ENCODE measurements at places on chromosomes 12 and 14.
A peak's percentile ranks its signal among the peaks of the same experiment; 100 is the strongest.

- no peak for DNase-seq
Observed at GRCh38 chr12:22412581-22412980, 78.1 kb upstream of the ST8SIA1 start.

DNA sequence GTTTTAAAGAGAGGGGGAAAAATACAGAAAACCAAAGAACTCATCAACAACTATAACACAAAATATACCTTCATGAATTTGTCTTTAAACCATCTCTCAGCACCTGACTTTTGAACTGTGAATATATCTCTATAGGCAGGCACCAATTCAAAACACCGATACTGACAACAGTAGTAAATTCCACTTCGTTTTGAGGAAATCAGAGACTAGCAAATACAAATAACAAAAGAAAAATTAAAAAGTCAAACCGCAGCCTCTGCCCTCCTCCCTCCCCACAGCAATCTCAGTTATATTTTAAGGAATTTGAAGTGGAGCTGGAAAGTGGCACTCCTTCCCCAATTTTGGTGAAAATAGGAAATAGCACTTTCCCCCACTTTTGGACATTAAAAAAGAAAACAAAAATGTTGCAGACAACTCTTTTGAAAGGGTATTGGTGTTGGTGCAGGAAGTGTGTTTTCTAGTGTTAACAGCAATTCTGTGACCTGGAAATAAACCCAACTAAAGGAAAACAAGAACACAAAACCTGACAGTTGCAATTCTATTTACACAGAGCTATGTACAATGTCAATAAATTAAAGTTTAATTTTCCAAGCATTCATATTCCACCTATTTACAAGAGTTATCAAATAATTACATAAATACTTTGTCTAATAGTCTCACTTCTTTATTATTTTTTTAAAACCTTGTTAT lies 13.5 kb downstream of the TBX3 start:
- no peak for DNase-seq

- DNase-seq = no peak
Observed at GRCh38 chr12:118429688-118430383, 53.5 kb downstream of the SUDS3 start.

DNA sequence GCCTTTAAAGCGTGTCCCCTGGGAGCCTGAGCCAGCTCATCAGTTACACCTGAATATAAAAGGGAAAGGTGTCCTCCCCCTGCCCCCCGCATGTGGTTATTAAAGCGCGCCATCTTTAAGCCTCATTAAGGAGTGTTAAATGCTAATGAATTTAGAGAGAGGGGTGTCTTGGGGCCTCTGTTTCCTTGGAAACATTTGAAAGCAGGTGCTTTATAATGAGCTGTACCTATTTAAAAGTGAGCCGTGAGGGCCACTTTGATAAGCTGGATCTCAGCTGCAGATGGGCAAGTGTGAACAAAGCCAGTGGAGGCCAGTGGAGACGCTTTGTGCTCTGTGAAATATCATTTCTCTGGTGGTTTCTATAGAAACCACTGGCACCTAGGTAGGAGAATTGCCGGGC lies 84.0 kb downstream of the BEGAIN start:
- DNase-seq = no peak

- no peak for DNase-seq
Observed at GRCh38 chr12:95203487-95204030, 13.7 kb downstream of the FGD6 start.

- DNase-seq = no peak
Observed at GRCh38 chr14:49240383-49240782, 345.8 kb downstream of the RPS29 start.

DNA sequence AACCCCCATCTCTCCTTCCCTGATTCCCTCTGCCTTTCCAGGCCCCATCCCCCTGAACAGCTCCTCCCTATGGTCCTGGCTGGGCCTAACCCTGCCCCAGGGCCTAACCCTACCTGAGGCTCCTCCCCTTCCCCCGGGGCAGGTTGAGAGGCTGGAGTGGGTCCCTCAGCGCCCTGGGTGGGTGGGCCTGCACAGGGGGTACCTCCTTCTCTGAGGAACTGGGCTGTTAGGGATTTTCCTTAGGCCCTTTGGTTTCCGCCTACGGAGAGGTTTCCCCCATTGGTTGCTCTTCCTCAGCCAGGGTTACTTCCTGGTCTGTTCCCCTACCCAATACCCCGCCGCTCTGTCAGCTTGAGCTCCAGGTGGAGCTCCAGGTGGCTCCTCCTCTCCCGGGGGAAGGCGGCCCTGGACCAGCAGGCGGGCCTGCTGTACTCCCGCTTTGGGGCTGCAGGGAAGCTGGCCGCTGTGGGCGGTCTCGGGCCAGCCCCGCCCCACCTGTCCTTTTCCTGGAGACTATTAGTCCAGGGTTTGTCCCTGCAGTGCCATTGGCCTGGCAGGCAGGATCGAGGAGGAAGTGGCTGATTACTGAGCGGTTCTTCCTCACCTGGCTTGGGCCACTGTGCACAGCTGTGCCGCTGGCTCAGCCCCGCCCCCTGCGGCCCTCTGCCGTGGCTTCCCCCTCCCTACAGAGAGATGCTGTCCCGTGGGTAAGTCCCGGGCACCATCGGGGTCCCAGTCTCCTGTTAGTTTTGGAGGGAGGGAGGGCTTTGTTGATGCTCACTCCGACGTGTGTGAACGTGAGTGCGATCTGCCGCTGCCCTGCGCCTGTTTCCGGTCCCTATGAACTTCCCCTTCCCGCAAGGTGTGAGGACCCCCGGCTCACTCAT lies 2.5 kb downstream of the C12orf57 start:
- DNase-seq = no peak

DNA sequence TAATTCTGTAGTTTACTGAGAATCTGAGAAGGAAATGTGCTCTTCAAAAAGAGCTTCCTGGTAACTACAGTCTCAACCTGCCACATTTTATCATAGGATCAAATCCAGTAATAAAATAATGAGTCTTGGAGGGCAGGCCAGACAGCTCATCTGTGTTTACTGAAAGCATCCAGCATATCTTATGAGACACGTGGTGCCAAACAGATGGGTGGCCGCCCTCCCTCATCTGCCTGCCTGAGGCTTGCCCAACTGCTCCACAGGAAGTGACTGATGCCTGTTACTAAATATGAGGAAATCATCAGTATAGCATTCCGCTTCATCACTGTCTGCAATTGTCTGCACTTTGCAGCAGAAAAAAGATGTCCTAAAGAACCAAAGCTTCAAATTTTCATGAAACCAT lies 13.5 kb downstream of the DHRS7 start:
- peak; percentile 64 for DNase-seq

GRCh38 chr14:77599889-77600288 lies 16.5 kb downstream of the SPTLC2 start:
- no peak for DNase-seq

DNA sequence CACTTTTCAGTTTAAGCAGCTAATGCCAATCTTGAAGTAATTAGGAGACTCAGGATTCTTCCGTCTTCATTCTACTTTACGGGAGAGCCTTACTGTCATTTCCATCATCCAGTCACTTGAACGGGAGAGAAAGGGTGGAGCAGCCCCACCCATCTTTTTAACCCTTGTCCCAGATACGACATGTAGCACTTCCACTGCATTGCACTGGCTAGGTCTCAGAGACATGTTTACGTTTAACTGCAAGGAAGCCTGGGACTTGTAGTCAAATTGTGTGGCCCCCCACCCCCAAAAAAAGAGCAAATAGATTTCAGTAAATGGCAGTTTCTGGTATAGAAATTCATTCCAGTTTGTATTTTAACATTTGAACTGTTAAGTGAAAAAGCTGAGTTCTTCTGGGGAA lies 46.1 kb upstream of the SYT1 start:
- DNase-seq = peak; percentile 3

GRCh38 chr12:20206410-20206809 lies 161.9 kb upstream of the PDE3A start:
- DNase-seq = no peak

DNA sequence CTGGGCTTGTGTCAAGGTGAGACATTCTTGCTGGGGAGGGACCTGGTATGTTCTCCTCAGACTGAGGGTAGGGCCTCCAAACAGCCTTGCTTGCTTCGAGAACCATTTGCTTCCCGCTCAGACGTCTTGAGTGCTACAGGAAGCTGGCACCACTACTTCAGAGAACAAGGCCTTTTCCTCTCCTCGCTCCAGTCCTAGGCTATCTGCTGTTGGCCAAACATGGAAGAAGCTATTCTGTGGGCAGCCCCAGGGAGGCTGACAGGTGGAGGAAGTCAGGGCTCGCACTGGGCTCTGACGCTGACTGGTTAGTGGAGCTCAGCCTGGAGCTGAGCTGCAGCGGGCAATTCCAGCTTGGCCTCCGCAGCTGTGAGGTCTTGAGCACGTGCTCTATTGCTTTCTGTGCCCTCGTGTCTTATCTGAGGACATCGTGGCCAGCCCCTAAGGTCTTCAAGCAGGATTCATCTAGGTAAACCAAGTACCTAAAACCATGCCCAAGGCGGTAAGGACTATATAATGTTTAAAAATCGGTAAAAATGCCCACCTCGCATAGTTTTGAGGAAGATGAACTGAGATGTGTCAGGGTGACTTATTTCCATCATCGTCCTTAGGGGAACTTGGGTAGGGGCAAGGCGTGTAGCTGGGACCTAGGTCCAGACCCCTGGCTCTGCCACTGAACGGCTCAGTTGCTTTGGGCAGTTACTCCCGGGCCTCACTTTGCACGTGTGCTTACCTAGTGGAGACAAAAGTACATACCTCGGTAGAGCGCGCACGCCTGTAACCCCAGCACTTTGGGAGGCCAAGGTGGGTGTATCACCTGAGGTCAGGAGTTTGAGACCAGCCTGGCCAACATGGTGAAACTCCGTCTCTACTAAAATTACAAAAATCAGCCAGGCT lies 4.3 kb downstream of the GAPDH start:
- DNase-seq = no peak

- no peak for DNase-seq
Observed at GRCh38 chr12:68805592-68806120, 2.3 kb upstream of the MDM2 start.

DNA sequence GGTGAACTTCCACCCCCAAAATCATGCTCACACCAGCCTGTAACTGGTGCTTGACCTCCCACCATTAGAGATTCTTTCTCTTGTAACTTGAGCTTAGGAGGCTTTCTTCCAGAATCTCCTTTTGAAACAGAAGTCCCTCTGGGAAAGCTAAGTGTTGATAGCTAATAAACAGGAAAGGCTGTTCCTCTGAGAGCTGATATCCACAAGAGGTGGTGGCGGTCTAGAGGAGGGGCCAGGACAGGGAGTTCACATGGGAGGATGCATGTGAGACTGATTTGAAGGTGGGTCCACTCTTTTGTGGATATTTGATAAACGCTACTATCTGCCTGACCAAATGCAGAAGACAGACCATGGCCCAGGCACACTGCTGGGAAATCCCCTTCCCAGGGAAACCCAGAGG lies 10.2 kb upstream of the PRMT8 start:
- DNase-seq = no peak

DNA sequence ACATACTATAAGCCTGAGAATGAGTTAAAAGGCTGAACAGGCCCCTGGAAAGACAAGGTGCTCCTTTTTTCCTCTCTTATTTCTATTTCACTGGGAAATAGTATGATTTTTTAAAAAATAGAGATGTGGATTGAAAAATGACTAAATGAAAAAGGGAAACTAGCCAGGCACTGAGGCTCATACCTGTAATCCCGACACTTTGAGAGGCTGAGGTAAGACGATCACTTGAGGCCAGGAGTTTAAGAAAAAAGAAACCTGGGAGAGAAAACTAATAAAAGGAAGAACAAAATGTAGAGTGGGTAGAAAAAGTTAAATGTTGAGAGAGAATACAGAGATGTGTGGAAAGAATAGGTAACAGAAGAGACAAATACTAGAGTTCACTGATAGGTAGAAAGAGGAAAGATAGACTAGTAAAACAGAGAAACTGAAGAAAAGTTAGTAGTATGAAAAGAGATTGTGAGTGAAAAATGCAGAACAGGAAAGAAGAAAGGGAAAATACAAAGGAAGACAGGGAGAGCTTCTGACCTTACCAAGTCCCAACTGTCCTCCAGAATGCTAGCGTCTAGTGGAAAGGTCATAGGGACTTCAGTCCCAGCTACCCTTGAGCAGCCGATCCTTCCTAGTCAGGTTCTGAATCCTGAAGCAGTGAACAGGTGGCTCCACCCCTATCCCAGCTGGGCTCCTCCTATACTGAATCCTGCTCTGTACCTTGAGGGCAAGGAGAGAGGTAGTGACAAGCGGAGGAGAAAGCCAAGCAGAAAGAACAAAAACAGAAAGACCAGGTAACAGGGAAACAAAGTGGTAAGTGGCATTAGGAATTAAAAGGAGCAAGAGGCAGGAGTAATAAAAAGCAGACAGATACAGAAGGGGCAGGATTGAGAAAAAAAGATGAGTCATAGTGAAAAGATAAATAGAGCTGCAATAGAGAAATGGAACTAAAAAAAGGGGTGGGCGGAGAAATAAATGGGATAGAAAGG lies 7.3 kb downstream of the TMEM116 start:
- DNase-seq = no peak

DNA sequence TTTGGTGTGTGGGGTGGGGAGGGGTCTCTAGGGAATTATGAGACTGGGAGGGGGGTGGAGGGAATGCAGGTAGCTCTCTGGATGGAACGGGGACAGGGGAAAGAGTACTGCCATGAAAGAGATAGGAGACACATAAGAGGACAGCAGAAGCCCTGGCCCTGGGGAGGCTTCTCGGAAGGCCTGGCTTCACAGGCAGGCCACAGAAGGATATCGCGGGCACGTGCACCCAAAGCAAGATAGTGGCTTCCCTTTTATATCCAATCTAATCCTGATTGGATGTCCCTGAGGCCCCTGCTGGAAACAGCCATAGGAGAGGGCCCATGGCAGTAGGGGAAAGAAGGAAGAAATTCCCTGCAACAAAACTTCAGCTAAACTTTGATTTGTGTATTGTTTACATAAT lies 113.5 kb downstream of the GCH1 start:
- no peak for DNase-seq

- peak; percentile 98 for DNase-seq
Observed at GRCh38 chr12:124518051-124518932, 49.1 kb downstream of the NCOR2 start.

- DNase-seq = no peak
Observed at GRCh38 chr14:83483063-83483462, 1949.4 kb upstream of the SEL1L start.

GRCh38 chr14:63902375-63902976 lies 49.7 kb downstream of the SYNE2 start:
- DNase-seq = no peak

DNA sequence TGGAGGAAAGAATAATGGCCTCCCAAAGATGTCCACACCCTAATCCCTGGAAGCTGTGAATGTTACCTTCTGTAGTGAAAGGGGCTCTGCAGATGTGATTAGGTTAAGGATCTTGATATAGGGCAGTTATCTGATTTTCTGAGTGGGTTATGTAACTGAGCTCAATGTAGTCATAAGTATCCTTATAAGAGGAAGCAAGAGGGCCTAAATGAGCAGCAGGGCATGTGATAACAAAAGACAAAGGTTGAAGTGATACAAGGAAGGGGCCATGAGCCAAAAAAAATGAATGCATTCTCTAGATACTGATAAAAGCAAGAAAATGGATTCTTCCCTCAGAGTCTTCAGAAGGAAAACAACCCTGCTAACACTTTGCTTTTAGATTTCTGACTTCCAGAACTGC lies 78.8 kb downstream of the OSBPL8 start:
- no peak for DNase-seq

- DNase-seq = no peak
Observed at GRCh38 chr12:51579321-51579850, 11.6 kb upstream of the SCN8A start.

GRCh38 chr12:66032739-66033138 lies 97.8 kb downstream of the LLPH start:
- no peak for DNase-seq
